ENCODE measurements at places on chromosomes 11 and 22.

DNA sequence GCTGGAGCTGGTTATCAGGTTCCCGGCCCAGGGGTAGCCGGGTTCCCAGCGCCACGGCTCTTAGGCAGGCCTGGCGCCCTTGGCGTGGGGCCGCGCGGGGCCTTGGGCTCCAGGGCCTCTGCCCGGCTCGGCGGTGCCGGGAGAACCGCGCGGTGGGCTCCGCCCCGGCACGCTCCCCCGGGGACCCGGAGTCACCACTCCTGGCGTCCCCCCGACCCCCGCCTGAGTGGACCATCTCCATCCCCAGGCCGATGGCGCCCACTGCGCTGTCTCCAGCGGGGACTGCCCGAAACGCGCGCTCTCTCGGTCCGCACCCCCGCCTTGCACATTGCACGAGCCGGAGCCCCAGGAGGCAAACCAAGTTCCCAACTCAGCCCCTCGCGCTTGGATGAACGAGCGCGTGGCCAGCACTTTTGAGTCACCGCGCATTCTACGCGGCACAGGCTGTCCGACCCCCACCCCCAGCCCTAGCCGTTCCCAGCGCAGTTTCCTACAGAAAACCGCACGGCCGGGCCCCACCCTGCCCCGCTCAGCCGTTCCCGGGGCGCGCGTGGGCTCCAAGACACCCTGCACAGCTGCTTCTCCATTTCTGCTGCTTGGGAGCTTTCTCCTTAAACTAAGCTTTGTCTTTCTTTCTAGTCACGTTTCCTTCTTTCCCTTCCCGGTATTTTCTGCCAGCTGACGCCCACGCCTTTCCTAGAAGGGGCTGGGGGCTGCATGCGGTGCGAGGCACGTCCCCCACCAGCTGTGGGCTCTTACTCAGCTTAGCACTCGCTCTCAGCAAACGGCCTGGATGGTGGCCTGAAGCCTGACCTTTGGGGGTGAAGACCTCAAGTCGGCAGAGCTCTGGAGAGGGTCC is 650 bp upstream of the CHID1 start:
- DNase-seq = no peak

DNA sequence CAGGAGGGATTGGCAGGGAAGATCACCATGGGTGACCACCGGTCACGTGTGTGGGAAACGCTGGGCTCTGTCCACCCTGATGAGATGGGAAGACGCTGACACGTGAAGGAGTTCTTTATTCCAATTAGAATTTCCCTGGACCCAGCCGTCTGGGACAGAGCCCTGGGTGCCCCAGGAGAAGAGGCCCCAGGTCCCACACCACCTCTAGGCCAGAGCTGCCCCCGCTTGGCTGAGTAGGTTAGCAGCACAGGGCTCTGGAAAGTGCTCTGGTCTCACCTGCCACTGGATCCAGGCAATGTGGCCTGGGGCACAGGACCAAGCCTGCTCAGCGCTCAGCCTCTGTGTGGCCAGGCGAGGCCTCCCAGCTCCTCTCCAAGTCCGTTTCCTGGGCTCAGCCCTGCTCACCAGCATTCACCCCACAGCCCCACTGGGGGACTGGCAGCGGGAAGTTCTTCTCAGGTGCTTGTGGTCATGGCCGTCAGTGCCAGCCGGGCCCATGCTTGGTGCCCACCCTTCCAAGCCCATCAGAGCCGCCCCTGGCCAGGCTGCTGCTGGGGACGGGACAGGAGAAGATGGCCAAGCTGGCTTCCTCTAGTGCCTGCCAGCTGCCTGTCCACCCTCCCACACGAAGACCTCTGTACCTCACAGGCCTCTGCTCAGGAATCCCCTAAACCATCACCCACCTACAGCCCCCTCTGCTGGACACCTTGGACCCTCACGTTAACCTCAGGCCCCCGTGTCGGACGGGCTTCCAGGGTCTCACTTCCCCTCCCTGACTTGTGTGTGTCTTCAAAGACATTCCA is 62.5 kb upstream of the FGF3 start:
- no peak for DNase-seq

DNA sequence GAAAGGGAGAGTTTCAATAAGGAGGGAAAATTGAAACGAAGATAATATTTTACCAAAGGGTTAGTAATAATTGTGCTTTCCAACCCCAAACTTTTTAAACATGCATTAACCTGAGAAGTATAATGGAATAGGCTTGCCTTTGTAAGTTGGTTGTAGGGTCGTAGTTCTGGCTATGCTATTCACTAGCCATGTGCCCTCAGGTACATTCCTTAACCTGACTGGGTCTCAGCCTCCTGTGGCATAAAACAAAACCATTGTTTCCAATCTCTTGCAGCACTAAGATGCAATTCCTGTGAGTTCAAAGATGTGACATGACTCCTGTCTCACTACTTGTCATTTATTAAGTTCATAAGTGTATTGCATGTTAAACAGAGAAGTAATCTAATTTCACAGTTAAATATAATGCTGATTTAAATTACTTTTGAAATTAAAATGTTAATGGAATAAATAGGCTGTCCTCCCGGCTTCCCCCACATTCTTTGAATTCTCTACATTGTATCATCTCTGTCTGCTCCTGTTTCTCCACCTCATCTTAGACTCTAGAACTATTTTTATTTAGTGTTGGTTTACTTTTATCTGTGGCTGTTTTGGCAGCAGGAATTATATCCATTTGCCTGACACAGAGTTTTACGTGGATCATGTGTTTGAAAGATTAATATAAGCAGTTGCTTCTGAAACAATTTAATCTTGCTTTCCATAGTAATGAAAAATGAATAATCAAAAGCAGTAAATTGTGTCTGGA is 216.3 kb downstream of the FAT3 start:
- no peak for DNase-seq

DNA sequence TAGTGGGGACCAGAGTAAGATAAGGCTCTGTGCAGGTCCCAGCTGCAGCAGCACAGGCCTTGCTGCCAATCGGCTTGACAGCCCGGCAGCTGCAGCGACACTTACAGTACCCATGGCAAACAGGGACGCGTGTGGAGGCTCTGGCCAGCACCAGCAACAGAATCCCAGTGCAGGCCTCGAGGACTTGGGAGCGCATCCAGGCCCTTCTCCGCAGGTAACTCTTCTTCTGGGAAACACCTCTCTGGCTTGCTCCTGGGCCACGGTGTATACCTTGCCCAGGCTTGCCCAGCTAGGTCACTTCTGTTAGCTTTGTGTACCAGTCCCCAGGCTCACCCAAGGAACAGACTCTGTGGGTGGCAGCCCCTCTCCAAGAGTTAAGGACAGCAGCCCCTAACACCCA is 126.7 kb downstream of the CTTN start:
- no peak for DNase-seq

GRCh38 chr11:94025690-94026394 is 4.7 kb downstream of the HEPHL1 start:
- DNase-seq = no peak

GRCh38 chr11:44008088-44008501 is 39.7 kb upstream of the ACCSL start:
- DNase-seq = no peak

- DNase-seq = no peak
Observed at GRCh38 chr11:80779905-80780605, 1339.2 kb upstream of the TENM4 start.

- no peak for DNase-seq
Observed at GRCh38 chr11:60908803-60909202, 2.4 kb upstream of the PRPF19 start.

DNA sequence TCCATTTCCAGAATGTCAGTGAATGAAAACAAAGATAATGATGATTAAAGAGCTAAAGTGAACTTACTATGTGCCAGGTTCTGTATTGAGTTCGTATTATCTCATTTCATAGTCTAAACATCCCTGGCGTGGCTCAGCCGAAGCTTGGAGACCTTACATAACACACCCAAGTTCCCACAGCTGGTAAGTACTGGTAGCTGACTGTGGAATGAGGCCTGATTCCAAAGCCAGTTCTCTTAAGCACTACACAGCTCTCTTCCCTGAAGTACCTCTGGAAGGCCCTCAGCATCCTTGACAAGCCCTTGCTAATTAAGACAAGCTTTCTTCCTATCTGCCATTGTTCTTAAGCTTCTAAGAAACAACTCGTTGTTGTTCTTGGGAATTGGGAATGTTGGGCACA is 28.6 kb upstream of the NCAM1 start:
- DNase-seq = no peak

GRCh38 chr11:120713296-120713695 is 201.7 kb downstream of the GRIK4 start:
- DNase-seq = no peak

DNA sequence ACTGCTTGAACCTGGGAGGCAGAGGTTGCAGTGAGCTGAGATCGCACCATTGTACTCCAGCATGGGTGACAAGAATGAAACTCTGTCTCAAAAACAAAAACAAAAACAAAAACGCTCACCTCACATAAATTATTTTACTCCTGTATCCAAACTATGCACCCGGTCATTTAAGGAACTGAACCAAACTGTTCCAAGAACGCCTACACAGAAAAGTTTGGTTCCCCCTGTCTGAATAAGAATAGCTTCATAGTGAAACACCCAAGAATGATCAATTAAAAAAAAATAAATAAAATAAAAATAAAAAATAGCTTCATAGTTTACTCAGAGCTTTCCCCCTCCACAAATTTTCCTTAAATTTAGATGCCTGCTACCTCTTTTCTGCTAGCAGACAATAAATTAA is 13.7 kb downstream of the NUP98 start:
- no peak for DNase-seq

DNA sequence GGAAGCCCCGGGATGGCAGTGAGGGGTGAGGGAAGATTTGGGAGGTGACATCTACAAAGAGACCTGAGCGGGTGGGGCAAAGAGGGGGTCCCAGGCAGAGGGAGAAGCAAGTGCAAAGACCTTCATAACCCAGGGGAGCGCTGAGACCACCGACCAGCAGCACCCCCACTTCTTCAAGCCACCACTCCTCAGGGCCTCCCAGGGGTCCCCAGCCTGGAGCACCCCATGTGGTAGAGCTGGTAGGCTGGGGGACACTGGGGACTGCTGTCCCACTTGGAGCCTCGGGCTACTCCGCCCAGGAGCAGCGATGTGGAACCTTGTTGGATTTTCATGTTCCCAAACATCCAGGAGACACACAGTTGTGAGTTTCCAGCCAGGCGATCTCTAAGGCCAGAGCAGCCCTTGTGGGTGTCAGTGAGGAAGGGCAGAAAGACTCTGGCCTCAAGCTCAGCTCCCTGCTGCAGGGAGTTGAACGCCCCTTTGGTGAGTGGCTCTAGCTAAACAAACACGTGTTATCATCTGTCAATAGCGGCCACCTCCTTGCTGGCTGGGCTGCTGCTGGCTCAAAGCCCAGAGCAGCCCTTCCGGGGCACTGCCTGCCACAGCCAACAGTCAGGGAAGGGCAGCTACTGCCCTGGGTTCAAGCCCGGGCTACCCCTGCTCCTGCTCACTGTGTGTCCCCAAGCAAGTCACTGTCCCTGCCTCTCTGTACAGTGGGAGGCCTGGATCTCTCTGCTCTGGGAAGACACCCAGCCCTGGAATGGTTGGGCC is 25.7 kb upstream of the CHKA start:
- DNase-seq = no peak

DNA sequence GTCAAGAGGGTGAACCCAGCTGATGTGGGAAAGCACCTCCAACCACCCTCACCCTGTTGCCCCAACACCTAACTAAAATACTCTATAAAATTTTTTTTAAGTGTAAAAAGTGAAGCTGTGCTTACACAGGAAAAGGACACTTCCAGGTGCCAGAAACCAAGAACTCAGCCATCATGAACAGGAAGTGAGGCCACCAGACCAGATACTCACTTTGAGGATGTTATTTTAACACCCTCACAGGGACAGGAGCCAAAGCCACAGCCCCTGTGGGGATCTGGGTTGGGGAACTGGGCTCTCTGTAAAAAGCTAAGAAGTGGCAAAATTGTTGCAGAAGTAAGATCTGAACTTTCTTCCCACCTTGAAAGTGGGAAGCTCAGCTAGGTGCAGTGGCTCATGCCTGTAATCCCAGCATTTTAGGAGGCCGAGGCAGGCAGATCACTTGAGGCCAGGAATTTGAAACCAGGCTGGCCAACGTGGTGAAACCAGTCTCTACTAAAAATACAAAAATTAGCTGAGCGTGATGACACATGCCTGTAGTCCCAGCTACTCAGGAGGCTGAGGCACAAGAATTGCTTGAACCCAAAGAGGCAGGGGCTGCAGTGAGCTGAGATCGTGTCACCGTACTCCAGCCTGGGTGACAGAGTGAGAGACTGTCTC is 3.8 kb downstream of the RSPH14 start:
- DNase-seq = no peak

DNA sequence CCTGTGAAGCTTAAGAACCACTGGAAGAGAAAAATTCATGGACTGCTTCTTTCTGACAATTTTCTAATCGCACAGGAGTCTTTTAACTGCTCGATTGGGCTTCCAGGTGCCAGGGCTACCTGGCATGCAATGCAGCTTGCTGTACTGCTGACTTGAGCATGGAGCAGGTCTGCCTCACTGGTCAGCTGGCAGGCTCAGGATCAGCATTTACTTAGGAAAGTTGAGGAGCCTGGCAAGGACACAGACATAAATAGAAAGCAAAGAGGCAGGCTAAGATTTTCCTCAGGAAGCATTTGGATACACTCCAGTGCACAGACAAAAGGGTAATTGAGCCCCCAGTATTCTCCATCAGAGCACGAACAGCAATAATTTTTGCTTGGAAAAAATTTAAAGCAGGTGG is 163.5 kb downstream of the CSNK2A3 start:
- DNase-seq = no peak

- DNase-seq = no peak
Observed at GRCh38 chr11:119578521-119579191, 150.3 kb downstream of the NECTIN1 start.

GRCh38 chr11:106137061-106137460 is 59.6 kb downstream of the AASDHPPT start:
- DNase-seq = no peak

DNA sequence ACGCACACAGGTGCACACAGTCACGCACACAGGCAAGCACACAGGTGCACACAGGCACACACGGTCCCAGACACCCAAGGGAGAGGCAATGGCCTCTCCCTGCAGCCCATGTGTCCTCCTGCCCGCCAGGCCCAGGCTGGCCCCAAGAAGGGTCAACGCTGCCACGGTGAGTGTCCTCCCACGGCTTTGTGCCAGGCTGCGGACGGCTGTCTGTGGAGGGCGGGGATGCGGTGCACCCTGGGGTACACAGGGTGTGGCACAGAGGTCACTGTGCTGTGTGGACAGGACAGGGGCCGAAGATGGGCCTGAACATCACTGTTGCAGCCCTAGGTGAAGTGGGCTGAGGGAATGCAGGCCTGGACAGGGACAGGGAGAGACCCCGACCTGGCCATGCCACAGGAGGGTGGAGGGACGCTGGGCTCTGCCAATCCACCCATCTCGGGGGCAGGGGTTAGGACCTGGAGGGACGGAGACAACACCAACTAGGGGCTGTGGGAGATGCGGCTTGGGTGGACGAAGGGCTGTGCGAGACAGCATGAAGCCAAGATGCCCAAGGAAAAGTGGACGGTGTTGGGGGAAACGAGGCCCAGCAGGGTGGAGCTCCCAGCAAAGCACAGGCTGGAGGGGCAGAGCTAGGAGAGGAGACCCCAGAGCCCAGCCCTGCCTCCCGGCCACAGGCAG is 523.8 kb downstream of the BRD1 start:
- no peak for DNase-seq

GRCh38 chr11:107924306-107924705 is 3.9 kb upstream of the RAB39A start:
- no peak for DNase-seq

- no peak for DNase-seq
Observed at GRCh38 chr11:13101644-13102512, 92.8 kb downstream of the RASSF10 start.

- no peak for DNase-seq
Observed at GRCh38 chr11:86145439-86146156, 76.7 kb upstream of the PICALM start.
